ENCODE measurements at places on chromosomes 2 and 18.
A peak's percentile ranks its signal among the peaks of the same experiment; 100 is the strongest.

DNA sequence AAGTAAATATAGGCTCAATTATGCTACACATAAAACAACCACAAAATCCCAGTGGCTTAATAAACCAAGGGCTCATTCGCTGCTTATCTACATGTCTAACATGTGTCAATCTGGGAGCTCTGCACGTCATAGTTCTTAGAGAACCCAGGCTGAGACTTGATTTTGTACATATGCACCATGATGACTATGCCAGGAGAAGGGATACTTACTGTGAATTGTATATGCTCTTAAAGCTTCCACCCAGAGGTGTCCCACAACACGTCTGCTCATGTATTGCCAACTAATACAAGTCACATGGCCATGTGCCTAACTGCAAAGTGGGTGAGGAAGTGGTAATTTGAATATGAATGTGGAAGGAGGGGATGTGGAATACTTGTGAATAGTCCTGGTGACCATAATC is 262.1 kb downstream of the CPS1 start:
- no peak for DNase-seq

DNA sequence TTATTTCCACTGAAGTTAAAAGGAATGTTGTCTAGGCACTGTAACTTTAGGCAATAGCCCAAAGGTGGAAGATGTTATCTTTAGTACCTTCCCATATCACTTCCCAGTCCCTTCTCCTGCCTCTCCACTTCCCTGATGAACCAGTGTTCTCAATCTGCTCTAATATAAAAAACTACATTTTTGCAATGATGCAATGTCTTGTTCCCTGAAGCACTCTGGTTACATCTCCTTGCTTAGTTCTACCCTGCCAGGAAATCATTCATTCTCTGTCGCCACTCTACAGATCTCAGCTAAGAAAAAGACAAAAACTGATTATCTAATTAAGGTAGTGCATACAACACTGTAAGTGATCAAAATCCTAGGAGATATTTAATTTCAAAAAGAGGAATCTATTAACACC is 71.3 kb downstream of the BAZ2B start:
- DNase-seq, result no peak

- no peak for DNase-seq
Observed at GRCh38 chr2:65487404-65487803, 55.0 kb upstream of the SPRED2 start.

GRCh38 chr2:119024152-119024551 is 82.2 kb downstream of the MARCO start:
- DNase-seq, result no peak

DNA sequence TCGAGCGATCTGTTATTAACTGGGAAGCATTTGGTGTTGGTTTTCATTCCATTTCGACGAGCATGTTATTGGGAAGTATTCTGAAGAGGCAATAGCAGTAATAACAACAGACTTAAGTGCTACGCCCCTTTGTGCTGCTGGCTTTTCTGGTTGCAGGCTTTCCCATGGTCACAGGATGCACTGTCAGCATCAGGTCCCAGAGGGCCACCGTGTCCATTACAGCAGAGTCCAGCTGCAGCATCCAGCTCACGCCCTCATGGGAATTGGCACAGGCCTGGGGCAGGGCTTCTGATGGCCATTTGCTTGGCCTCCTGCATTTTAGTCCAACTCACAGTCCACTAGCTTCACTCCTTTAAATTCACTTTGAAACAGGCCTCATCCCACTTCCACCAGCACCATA is 44.4 kb downstream of the BCL2L11 start:
- DNase-seq, result no peak

DNA sequence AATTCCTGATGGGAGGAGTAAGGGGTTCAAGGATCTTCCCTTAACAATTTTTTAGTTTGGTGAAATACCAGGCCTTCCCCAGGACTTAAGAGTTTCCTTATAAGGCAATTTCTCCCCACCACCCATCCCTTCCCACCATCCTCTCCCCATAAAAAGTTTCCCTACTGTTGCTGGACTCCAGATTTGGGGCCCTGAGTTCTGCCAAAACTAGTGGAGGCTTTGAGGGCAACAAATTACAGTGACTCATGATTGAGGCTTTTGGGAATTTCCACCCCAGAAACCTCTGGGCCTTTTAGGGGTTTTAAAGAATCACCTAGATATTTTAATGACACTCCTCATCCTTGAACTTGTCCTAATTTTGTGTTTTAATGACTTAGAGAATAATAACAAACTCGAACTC is 14.3 kb upstream of the EN1 start:
- peak; percentile 81 for DNase-seq

DNA sequence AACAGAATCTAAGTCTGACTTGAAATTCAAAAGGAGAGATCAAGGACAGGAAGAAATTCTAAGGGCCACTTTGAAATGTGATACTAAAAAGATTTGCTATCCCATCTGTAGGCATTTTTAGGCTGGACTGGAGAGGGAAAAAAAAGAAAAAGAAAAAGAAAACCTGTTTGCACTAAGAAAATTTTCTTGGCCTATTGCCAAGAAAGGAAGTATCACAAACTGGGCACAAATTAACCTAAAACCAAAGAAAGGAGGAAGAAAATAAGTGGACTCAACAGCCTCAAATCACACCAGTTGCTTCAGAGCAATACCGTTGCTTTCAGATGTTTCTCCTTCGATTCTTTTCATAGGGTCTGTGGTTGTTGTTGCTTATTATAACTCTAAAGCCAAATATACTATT is 287.9 kb upstream of the VRK2 start:
- DNase-seq, result no peak

- peak; percentile 82 for DNase-seq
Observed at GRCh38 chr2:39913648-39914461, 134.8 kb upstream of the THUMPD2 start.

GRCh38 chr2:74037379-74037860 is 52.7 kb downstream of the TET3 start:
- DNase-seq, result peak; percentile 59

DNA sequence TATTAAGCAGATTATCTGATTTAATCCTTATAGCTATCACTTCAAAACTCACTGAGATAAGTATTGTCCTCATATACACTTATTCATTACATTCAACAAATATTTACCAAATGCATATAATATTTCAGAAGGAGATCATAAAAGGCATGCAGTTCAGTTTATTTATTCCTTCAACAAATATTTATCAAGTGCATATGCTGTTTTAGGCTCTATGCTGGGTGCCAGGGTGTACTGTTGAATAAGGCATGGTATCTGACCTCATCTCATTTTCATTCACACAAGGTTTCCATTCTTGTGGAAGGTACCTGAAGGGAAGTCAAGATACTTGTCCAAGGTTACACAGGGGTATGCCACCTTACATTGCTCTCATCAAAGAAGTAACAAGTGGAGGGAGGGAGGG is 213.0 kb downstream of the INSIG2 start:
- DNase-seq, result no peak

GRCh38 chr18:30094556-30094955 is 948.0 kb downstream of the DSC3 start:
- DNase-seq, result peak; percentile 33

- DNase-seq, result no peak
Observed at GRCh38 chr2:154911729-154912128, 213.2 kb downstream of the KCNJ3 start.
